ENCODE measurements at places on chromosomes 11 and 22.

- no peak for DNase-seq
Observed at GRCh38 chr11:74669211-74670160, 61.7 kb downstream of the CHRDL2 start.

GRCh38 chr22:44347549-44347948 is 34.8 kb upstream of the SHISAL1 start:
- no peak for DNase-seq

- DNase-seq, result no peak
Observed at GRCh38 chr11:7306900-7307299, 55.2 kb downstream of the SYT9 start.

GRCh38 chr22:35506259-35506570 is 34.4 kb upstream of the RASD2 start:
- DNase-seq, result no peak

DNA sequence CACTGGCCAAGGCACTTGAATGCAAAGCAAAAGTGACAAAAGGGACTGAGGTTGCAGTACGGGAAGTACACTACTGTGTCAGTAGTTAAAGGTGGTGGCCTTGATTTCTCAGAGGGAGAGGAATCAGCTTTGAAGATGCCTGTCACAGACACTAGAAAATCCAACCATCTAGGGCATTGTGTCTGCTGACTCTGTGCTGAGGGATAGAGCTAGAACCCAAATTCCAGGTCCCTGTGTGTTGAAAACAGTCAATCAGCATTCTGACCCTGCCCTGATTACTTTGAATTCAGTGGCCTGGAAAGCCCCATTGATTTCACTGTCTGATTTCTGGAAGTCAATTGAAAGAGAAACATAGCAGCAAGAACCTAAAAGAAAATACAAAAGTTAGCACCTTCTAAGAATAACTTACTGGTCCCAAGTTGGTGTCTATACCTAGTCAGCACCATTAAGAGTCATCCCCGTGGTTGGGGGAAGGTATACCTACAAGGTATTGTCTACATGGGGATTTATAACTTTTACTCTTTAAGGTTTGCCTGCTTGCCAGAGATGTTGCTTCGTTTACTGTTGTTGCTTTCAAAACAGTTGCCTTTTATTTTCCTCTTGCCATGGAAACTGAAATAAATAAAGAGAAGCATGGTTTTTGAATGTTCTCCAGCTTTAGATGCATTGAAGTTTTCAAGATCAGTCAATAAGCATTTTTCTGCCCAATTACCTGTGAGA is 97.3 kb downstream of the PDHX start:
- no peak for DNase-seq
